ENCODE measurements at places on chromosomes 1 and 21.

DNA sequence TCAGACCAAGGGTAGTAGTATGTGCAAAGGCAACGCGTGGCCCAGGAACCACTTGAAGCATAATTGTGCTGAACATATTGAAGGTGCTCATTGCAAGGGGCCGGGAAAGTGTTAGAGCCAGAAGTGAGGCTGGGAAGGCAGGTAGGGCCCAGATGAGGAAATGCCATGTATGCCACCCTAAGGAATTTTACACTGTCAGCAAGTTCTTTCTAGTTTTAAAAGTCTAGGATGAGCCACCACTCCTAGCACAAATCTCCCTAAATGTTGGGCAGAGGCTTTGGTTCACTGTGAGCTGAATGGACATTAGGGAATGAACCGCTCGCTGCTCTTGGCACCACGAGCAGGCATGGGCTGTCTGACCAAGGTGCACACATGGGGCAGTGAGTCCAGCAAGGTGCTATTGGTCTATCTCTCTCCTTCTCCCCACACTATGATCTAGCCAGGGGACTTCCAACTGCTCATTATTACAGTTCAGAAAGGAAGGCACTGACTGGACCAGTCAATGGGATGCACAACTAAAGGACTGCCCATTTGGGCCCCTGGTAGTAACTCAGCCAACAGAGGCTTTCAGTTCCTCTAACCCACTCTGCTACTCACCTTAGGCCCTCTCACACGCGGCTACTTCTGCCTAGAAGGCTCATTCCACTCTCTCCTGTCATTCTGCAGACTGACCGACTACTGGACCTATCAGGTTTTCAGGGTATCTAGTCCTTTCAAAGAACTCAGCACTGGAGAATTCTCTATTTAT lies 2.0 kb downstream of the KANK4 start:
- no peak for DNase-seq

DNA sequence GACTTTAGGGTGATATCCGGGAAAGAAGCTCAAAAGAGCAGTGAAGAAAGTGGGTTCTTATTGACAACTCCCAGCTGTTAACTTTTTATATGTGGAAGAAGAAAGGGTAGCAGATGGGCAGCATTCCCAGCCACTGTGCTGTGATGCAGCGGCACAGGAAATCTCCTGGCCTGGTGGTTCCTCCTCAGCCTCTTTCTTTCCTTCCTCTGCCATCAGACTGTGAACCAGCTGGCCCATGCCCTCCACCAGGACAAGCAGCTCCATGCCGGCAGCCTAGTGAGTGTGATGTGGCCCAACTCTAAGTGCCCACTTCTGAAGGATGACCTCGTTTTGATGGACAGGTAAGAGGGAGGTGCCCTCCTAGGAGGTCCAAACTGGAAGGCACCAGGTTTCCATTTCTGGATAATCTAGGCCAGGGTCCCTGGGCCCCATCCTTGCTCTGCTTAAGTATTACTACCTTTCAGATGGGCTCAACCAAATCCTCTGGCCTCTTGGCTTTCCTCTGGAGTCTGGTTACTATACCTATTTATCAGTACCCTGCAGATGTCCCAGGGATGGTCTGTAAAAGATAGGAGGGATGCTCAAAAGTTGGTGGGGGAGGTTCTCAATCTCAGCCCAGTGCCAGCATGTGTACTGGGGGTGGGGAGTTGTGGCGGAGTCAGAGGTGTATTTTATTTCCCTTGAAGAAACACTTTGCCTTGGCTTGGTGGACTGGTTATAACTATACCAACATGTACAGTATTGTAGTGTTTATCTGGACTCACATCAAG lies 17.0 kb downstream of the MFN2 start:
- DNase-seq, result no peak

- no peak for DNase-seq
Observed at GRCh38 chr1:226603858-226604559, 55.4 kb downstream of the STUM start.

DNA sequence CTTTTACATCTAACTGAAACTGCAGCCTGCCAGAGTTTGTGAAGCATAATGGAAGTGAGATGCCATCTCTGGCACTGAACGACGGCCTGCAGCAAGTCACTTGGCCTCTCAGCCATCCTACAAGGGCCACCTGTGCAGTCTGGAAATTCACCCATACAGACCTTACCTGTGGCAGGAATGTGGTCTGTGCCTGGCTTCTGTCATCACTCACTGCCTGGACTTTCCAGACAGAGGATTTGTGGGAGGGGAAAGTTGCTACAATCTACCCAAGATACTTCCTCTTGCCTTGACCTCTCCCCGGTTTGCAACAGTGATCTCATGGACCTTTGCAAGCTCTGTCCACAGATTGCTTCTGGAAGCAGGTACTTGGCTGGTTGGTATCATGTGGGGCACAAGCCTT lies 58.4 kb upstream of the ATP1B1 start:
- no peak for DNase-seq

- DNase-seq, result no peak
Observed at GRCh38 chr1:2980849-2981248, 40.4 kb upstream of the ACTRT2 start.

DNA sequence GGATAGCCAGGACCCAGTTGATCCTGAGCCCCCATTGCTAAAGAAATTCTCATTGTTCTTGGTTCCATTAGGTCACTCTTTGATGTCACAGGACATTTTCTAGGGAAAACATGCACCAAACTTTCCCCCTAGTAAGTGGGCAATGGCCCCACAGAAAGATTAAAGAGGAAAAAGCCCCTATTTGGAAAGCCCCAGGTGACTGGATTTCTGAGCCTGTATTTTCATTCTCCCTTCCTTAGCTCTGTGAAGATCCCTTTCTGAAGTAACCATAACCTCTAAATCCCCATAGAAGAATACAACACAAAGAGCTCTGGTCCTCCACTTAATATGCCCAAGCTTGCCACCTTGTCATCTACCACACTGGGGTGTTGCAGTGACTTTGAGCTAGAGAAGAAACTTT lies 232.3 kb upstream of the FGGY start:
- no peak for DNase-seq

DNA sequence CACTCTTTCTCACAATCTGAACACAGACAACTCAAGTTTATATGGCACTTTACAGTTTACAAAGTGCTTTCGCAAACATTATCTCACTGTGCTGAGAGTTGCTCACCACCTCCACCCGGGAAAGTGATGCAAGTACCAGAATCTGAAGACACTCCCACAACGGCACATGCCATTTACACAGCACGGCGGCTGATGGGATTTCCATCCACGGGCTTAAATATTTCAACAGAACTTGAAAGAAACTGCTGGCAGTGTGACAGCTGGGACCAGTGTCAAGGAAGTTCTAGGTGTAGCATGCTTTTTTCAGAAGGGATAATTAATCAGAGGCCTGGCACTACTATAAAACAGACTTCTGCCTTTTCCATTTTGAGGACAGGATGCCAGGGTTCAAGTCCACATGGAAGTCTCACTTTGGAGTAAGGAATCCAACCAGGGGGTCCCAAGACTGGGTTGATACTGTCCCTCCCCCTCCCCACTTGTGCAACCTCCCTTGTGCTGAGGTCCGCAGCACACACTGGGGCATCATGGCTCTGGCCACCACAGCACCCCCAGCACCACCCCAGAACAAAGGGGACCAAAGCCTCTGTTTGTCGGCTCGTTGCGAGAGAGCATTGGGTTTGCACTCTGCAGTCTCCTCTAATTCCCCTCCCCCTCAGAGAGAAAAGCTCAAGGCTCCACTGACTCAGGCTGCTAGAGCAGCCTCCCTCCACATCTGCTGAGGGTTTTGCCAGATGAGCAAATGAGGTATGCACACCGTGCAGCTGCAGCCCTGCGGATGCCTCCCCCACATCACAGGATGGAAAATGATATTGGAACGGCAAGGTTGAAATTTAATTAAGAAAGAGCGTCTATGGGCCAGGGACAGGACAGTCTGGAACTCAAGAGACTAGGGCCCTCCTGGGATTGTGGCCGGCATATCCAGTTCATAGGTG lies 154.9 kb downstream of the TGFBR3 start:
- DNase-seq, result no peak

- no peak for DNase-seq
Observed at GRCh38 chr1:154453574-154454352, 48.3 kb upstream of the TDRD10 start.

Measured in activated T-cell treated with anti-CD3 and anti-CD28 coated beads for 24 hours (primary cell).